ENCODE measurements at places on chromosomes 16 and 17.

DNA sequence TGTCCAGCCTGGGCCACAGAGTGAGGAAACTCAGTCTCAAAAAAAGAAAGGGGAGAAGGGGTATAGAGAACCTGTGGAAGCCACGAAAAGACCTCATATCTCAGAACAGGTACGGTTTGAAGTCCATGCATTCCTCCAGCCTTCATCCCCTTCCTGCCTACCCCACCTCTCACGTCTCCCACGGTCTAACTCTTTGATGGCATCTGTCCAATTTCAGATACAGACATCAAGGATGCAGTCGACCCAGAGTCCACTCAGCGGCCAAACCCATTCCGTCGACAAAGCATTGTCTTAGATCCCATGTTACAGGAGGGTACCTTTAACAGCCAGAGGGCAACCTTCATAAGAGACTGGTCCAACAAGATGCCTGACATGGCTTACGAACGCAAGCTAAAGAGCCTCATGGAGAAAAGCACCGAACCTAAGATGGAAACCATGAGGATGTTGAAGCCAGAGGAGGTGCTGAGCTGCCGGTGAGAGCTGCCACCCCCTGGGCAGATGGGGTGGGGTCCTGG, 22.7 kb downstream of the C16orf78 start:
- DNase-seq = no peak

DNA sequence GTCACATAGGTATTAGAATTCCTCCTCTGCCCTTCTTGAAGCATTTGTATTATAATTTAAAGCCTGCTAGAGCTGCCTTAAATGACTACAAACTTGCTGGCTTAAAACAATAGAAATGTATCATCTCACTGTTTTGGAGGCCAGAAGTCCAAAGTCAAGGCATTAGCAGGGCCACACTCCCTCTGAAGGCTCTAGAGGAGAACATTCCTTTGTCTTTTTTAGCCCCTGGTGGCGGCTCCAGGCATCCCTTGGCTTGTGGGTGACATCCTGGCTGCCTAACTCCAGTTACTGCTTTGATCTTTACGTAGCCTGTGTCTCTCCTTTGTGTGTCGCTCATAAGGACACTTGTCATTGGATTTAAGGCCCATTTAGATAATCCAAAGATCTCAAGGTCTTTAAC, 186.6 kb upstream of the SALL1 start:
- no peak for DNase-seq

DNA sequence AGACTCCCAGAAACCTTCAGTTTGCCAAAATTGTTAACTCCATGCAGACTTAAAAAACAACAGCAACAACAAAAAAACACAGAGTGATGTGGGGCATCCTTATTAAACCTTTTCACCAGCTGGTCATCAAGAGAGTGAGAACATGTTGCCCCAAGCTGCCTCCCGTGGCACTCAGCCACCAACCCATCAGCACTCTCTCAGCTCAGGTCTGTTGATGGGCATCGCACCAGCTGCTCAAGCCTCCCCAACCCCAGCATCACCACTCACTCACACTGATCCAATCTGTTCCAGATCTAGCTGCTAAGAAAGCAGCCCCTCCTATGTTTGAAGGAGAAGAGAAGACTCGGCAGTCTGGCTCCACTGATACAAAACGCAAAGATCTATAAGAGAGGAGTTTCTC, 46.8 kb downstream of the SLC39A11 start:
- no peak for DNase-seq

DNA sequence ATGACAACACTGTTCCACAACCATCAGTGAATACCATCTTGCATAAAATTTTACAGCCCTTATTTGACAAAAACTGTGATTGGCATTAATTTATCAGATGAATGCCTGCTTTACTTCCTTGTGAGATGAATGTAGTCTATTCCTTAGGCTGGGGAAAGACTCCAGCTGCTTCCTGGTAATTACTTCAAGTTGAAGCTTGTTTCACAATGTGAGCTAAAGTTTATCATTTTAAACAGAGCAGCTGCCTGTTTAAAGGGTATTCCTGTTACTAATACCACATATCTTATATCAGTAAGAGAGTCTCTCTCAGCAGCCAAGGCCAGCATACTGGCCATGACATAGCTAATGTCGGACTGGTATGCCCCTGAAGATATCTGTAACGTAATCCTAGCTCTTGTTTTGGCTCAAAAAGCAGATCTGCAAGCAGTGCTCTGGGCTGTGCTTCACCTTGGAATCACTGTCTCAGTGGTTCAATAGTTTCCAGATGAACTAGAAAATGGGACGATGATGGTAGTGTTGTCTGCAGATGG, 13.2 kb upstream of the ARL2BP start:
- no peak for DNase-seq

- DNase-seq = no peak
Observed at GRCh38 chr17:14072881-14073280, 3.6 kb downstream of the COX10 start.

DNA sequence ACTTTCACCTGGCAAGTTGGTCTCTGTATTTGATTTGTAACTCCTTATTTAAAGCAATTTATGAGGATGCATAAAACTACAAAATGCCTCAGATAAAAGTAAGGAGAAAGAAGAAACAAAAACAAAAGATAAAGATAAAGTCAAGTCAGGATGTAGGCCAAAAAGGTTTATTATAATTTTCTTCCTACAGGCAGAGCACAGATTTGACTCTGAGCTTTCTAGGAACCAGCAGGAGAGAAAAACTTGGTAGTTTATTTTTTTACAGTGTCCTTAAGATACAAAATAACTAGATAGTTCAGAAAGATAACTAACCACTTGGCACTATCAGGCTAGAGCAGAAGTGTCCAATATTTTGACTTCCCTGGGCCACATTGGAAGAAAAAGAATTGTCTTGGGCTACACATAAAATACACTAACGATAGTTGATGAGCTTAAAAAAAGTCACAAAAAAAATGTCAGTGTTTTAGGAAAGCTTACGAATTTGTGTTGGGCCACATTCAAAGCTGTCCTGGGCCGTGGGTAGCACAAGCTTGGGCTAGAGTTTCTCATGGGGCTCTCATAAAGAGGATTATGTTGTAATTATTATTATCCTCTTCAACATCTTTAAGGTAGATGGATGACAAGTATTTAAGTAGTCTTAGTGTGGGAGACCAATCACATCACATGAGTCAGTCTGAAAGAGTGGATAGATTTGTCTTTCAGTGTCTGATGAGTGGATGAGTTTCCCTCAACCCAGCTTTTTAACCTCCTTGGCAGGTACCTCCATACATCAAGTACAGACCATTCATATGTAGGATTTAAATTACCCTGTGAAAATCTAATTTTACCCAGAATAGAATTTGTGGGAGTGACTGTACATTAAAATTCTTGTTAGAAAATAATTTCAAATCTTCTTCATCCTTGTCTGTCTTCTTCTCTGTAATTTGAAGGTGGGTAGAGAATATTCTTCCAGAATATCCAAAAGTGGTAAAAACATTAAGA, 17.0 kb downstream of the PAFAH1B1 start:
- DNase-seq = no peak

- DNase-seq = no peak
Observed at GRCh38 chr17:74824961-74825627, 34.6 kb downstream of the GRIN2C start.

- DNase-seq = no peak
Observed at GRCh38 chr17:34393401-34393800, 30.4 kb upstream of the CCL1 start.

GRCh38 chr16:25224731-25225319, 8.1 kb downstream of the AQP8 start:
- DNase-seq = no peak

DNA sequence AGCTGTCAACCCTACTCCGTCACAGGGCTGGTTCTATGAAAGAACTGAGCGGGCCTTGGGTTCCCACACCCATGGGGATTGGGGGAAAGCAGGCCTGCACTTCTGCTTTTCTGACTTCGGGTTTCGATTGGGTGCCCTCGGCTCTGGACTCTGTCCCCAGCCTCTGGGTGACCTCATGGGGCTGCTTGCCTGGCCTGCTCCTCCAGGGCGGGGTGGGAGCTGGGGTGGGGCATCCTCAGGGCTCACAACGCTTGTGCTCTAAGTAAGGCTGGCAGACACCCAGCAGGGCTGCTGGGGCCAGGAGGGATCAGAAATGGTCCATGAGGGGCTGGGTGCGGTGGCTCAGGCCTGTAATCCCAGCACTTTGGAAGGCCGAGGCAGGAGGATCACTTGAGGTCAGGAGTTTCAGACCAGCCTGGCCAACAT, 19.2 kb downstream of the ARHGAP27 start:
- DNase-seq = no peak

- no peak for DNase-seq
Observed at GRCh38 chr17:1985686-1986085, 39.4 kb downstream of the RTN4RL1 start.
